Muscle of back (tissue), 13 donors: ENCODE measurements at places on chromosomes 3 and 15.

DNA sequence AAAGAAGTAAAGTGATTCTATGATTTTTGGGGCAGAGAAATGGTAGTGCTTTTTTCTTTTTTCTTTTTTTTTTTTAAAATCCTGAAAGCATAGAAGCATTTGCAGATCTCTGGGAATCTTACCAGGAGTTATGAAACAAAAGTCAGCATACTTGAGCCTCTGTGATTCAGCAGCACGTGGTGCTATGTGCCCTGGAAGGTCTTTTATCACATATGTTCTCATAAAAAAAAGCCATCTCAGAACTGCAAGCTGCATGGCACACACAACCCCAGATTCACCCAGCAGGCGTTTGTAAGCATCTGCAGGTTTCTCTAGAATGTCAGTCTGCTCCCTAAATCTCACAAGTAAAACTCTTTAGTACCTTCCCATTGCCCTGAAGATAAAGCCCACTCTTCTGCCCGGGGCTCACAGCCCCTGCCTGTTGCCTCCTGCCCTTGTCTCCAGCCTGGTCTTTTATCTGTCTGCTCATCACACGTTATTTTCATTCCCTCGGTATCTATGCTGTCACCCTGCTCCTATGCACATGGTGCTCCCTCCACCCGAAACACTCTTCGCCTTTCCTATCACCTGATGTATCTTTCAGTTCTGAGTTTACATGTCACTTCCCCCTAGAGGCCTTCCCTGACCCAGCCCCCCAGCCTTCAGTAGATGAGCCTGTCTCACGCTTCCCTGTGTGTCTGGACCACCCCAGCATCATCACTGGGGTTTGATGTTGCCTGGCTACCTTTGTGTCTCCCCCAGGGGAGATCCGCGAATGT, 72.4 kb downstream of the CHDH start:
- DNase-seq, result peak; percentile 66

GRCh38 chr3:117263270-117263669, 553.7 kb downstream of the TUSC7 start:
- no peak for DNase-seq

- peak; percentile 20 for DNase-seq
Observed at GRCh38 chr3:35183927-35184675, 455.2 kb upstream of the ARPP21 start.

DNA sequence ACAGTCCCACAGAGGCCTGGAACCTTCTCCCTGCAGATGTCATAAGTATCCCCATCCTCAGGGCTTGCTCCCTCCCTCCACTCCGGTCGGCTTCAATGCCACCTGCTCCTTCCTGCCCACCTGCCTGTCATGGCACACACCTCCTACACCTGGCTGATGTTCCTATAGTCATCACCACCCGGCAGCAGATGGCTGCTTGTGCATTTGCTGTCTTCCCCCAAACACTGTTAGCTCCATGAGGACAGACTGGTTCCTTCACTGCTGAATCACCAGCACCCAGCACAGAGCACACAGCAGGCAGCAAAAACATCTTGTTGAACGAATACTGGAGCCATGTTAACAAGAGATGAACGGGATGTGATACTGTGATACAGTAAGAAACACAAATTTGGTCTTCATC, 14.8 kb downstream of the TARS3 start:
- DNase-seq, result no peak

- no peak for DNase-seq
Observed at GRCh38 chr3:183339461-183340086, 86.5 kb downstream of the B3GNT5 start.

GRCh38 chr15:35139822-35140221, 54.7 kb upstream of the NANOGP8 start:
- no peak for DNase-seq

DNA sequence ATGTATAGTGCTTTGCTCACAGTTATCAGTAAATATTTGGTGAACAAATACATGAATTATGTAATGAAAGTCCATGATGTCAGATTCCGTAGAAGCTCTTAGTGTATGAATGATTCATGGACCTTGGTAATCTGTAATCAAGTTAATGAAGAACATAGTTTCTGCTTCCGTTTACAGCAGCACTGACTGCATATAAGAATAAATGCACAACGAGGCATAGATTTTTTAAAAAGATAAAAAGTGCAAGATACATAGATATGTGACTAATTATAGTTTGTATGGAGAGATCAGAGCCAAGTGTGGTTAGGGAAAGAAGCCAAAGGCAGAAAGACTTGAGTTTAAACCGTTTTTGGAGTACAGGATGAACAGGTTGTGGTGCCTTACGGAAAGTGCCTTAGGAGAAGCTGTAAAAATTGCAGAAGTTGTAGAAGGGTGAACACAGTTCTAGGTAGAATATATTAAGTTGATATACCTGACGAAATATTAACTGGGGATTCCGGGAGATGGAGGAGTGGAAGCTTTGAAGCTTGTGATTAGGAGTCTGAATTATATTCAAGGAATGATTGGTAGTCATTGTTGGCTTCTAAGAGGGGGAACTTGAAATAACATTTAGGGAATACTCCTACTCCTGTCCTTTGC, 293.1 kb downstream of the NLGN1 start:
- DNase-seq, result no peak

- no peak for DNase-seq
Observed at GRCh38 chr3:150385296-150386242, 22.5 kb upstream of the TSC22D2 start.

DNA sequence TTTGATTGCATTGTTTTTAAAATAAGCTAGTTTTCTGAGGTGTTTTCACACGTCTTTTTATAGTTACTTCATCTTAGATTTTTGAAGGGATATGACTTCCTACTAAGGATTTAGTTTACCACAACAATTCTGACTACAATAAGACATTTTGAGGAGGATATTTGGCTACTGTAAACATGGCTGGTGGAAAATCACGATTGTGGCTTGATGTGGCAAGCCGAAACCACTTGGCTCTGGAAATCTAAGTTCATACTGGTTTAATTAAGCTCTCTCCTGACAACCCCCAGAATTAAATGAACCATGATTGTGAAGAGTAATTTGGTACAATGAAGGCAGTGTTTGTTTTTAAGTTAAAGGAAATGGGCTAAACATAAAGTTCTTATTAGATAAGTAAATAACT, 30.8 kb downstream of the ST3GAL6 start:
- no peak for DNase-seq

DNA sequence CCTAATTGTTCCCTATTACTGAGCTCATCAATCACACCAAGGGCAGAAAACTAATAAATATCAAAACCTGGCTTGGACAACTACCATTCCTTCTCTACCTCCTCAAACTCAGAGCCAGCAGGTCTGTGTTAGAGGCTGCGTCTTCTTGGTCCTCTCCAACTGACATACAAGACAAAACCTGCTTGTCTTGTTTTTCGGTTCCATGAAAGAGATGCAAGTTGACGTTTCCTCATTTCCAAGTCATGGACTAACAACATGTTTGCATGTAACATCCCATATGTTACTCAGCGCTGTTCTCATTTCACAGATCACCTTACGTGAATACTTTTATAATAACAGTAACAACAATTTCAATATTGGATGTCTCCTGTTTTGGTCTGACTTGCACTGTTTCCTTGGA, 110.9 kb downstream of the LMLN start:
- no peak for DNase-seq

DNA sequence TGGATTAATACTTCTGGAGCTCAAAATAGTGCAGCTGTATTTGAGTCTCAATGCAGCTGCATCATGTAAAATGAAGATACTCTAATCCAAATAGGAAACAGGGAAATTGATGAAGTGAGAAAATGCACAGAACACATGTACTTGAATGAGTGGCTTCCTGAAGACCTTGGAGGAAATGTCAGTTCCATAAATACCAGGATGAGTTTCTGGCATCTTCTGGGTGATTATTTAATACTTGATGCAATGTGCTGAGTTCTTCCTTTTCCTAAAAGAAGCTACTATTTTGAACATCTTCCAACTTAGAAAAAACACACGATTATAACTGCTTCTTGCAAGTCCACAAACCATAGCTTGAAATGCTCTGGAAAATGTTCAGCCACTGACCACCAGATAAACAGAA, 162.8 kb downstream of the SLC9A9 start:
- DNase-seq, result peak; percentile 48

DNA sequence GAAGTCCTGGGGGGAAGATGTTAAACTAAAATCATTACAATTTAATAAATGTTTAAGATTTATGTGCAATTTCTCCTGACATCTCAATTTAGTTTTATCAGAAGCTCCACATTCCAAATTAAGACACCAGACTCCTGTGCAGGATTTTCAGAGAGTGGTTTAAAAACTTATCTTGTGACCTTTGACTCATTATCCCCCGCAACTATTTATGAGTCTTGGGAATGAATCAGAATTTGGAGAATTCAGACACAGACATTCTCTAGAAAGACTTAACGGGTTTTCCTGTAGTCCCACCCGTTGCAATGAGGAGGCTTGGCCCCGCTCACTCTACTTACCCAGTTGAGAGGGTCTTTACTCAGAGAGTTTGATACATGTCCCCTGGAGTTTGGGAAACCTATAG, 7.1 kb downstream of the OR5K2 start:
- DNase-seq, result no peak

GRCh38 chr15:89669941-89670340, 9.2 kb downstream of the PLIN1 start:
- no peak for DNase-seq

GRCh38 chr3:170076715-170077238, 39.0 kb downstream of the GPR160 start:
- no peak for DNase-seq

- no peak for DNase-seq
Observed at GRCh38 chr15:89500397-89501270, 4.3 kb upstream of the RHCG start.

- no peak for DNase-seq
Observed at GRCh38 chr15:45948181-45948621, 313.4 kb downstream of the SQOR start.

- no peak for DNase-seq
Observed at GRCh38 chr3:169138849-169139420, 524.6 kb downstream of the MECOM start.

DNA sequence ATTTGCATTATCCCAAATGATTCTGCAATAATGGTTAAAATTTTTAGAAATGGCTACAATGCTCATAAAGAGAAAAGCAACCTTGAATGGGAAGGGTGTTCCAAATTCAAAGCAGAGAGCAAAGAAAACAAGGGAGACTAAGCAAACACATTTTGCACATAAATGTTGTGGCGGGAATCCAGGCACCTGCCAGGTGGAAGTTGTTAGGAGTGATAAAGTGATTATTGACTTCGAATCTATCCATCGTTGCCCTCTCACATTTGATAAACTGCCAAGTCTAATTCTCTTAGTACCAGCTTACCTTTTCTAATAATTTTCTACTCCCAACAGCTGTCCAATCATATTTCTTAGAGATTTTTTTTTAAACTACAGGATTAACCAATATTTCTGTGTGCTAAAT, 244.5 kb downstream of the CACNA2D3 start:
- DNase-seq, result no peak

- DNase-seq, result no peak
Observed at GRCh38 chr15:44300572-44300971, 12.1 kb downstream of the GOLM2 start.

DNA sequence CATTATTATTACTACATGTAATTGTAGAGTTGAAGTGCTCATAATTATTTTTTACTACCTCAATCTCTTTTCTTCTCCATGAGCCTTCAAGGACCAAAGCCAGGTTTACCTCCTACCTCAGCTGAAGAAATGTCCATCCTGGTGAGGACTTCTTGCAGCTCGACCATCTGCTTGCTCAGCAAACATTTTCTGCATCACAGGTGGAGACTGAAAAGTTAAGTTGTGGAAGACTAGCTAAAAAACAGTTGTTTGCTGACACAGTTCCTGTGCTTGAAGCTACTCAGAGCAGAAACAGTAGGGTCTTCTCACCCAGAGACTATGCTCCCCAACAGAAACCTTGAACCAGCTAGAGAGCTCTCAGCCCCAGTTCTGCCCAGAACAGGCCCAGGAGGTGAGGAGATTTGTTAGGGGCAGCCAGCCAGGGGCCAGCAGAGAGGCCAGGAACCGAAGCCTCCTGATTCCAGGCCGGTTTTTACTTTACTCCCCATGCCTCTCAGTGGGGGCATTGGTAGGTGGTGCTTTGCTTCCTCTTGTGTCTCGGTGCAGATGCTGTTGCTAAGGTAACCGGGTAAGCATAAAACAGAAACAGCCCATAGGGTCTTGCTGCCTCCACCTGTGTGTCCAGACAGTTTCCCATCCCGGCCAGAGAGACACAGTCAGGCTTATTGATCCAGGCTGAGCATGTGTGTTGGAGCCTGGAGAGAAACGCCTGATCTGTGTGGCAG, 54.9 kb downstream of the CCNL1 start:
- no peak for DNase-seq

- no peak for DNase-seq
Observed at GRCh38 chr3:167918686-167919085, 177.0 kb downstream of the GOLIM4 start.

DNA sequence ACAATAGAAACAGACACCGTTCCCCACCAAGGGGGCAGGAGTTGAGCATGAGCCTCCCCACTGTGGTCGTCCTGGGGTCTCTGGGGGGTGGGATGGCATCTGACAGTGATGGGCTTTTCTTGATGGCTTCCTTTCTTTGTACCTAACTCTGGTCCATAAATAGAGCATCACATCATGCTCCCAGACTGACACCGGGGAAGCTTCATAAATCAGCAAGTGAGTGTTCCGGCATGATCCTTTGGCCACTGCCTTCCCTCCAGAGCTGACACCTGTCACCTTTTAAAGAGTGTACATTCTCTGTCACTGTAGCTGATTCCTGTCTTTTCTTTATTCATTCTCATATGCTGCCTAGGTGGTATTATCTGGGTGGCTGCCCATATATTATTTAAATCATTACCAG, 129.9 kb downstream of the ROBO2 start:
- no peak for DNase-seq

GRCh38 chr15:69305933-69306568, 7.3 kb downstream of the PAQR5 start:
- no peak for DNase-seq

- no peak for DNase-seq
Observed at GRCh38 chr3:140013220-140013619, 78.2 kb downstream of the CLSTN2 start.

- no peak for DNase-seq
Observed at GRCh38 chr3:134039161-134039862, 9.6 kb upstream of the SLCO2A1 start.

DNA sequence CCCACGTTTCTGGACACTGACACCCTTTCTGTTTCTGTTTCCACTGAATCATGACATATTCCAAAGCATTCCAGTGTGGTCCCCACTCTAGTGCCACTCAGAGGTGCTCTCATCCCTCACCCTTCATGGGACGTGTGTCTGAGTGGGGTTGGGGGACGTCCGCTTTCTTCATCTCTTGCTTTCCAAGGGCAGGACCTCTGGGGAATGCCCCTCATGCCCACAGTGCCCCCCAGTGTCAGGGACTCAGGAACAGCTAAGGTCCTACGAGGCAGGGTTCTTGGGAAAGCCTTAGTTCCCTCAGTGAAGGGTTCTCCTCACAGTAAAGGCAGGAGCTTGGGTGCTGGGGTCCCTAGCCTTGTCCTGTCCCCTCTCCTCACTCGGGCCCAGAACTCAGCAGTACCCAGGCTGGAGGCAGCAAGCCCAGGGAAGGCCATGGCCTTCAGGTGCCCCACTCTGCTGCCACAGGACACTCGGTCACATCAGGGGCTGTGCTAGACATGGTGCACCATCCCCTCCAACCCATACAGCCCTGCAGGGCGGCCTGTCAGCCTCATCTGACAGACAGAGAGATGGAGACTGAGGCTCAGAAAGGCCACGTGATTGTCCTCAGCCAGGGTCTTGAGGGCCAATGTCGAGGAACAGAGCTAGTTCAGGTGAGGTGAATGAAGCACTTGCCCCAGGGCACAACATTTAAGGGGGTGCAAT, 261.0 kb downstream of the TLE3 start:
- no peak for DNase-seq

- no peak for DNase-seq
Observed at GRCh38 chr15:65388306-65389080, 10.7 kb upstream of the IGDCC3 start.
